ENCODE measurements at places on chromosomes 6 and 20.

DNA sequence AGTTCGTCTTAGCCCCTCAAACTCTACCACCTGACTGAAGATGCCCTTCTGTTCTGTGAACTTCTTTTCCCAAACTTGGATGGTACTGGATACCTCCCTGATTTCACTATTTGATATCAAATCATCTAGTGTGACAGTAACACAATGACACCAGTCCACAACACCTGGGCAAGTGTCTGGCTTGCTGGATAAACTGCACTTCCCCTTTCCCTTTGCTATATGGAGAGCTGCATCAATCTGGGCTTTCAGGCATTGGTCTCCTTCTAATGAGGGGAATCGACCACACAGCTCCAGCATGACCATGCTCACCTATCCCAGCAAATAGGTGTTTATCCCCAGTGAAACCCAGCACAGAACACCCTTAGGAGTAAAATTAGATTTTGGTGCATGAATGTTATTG is 3.1 kb downstream of the F13A1 start:
- DNase-seq, result no peak

GRCh38 chr6:147127587-147127986 is 76.6 kb upstream of the STXBP5 start:
- DNase-seq, result no peak

GRCh38 chr6:130982941-130983456 is 80.0 kb downstream of the EPB41L2 start:
- DNase-seq, result no peak

DNA sequence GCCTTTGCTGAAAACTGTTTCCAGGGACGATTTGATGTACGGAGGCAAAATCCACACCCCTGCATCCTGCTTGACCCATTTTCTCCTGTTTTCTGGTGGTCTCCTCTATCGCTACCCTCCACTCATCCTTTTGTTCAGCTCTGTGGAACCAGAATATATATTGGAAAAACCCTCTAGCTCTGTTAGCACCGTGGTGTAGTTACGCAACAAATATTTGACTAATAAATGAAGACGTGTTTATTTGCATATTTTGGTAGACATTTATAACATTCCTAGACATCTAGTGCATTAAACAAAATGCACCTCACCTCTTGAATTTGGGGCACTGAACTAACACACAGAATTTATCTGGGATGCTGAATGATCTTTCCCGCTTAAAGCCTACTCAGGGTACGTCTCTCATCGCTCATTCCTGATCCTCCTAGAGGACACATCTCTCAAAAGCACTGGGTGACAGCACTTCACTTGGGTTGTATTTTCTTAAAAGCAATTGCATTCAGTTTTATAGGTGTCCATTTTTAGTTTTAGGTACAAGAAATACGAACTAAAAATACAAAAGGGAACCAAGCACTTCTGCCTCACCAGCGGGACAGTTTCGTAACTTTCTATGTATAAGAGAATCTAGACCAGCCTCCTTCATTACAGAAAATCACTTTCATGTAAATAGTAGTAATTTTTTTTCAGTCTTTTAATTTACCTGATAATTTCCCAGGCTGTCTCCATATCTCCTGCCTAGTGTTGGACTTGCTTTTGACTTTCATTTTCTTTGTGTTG is 59.2 kb downstream of the SNRNP48 start:
- DNase-seq, result no peak

DNA sequence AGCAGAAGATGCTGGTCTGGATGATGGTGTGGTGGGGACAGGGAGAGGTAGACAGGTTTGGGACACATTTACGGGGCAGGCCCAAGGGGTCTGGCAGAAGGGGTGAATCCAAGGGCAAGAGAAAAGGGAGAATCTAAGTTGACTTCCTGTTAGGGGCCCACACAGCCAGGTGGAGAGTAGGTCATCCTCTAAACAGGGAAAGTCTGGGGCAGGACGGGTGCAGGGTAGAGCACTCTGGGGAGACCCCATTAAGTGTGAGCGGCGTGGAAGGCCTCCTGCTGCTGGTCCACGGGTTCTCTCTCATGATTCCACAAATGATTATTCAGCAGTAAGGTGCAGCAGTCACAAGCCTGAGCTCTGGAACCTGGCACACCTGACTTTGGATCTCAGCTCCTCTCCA is 2.7 kb downstream of the SRXN1 start:
- no peak for DNase-seq

DNA sequence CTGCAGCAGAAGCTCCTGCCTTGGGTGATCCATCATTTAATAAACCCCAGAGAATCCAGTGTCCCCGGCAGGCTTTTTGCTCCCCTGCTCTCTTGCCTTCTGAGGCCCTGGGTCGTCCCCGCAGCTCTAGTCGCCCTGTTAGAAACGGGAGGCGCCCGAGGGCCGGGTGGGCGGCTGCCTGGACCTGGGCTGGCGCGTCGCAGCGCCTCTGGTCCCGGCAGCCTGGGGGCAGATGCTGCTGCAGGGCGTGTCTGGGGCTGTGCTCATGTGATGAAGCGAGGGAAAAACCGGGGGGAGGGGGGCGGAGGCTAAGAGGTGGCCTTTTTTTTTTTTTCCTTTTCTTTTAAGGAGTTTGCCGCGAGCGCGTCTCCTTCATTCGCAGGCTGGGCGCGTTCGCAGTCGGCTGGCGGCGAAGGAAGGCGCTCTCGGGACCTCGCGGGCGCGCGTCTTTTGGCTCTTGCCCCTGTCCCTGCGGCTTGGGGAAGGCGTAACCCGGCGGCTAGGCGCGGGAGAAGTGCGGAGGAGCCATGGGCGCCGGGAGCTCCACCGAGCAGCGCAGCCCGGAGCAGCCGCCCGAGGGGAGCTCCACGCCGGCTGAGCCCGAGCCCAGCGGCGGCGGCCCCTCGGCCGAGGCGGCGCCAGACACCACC is 394 bp downstream of the AKAP12 start:
- DNase-seq, result no peak

DNA sequence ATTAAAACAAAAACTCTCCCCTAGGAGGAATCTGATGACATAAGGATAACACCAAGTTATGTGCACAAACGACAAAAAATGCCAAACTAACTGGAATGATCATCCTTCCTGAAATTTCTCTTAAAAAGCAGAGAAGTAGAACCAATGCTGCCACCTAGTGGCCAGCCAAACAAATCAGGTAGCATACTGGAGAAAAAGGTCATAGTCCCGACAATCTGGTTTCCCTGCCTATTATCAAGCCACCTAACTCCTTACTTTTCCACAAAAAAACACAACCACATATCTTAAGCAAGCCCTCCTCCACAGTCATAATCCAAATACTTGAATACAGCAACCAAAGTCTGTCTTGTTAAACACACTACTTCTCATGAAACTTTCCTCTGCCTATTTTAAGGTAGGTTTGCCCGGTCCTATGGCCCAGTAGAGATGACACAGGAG is 5.3 kb downstream of the OARD1 start:
- no peak for DNase-seq

DNA sequence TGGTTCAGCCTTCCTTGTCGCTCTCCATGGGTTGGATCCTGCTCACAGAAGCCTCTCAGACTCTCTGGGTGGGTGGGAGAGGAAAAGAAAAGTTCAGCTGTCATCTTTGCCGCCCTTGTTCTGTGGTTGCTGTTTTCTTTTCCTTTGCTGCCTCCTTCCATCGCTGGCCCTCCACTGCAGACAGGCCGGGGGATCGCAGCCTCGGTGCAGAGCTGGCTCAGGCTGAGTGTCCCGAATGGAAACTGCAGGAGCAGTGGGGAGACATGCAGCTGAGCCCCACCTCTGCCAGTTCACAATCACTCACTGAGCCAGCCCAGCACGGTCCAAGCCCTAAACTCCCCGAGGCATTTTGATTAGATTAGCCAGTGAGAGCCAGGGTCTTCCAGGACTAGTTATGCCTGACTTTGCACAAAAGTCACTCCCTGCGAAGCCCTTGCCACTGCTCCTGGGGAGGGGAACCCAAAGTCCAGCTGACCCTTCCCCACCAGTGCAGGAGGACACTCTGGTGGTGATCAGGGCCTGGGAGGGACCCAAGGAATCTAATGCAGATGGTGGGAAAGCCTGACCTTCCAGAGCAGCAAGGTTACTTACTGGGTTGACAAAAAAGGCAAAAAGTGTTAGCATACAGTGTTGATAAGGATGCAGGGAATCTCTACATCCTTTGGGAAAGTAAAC is 14.0 kb downstream of the NRN1 start:
- DNase-seq, result no peak

GRCh38 chr6:67687396-67687795 is 947.7 kb upstream of the ADGRB3 start:
- no peak for DNase-seq

- no peak for DNase-seq
Observed at GRCh38 chr20:14744723-14745122, 407.3 kb upstream of the FLRT3 start.

DNA sequence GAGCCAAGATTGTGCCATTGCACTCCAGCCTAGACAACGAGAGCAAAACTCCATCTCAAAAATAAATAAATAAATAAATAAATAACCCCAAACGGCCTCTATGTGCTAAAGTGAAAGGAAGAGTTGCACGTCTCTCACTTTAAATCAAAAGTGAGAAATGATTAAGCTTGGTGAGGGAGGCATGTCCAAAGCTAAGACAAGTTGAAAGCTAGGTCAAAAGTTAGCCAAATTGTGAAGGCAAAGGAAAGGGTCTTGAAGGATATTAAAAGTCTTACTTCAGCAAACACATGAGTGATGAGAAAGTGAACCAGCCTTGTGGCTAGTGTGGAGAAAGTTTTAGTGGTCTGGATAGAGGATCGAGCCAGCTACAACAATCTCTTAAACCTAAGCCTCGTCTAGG is 14.3 kb downstream of the ZBP1 start:
- DNase-seq, result no peak

DNA sequence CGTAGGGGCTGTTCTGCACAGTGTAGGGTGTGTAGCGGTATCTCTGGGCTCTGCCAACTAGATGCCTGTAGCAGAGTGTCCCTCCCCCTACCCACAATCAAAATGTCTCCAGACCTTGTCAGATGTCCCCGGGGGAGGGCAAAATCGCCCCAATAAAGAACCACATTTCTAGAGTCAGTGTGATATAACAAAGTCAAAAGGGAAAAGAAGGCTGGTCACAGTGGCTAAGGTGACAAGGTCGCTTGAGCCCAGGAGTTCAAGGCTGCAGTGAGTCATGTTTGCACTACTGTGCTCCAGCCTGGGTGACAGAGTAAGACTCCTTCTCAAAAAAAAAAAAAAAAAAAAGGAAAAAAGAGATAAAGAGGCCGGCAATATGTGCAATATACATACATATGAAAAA is 11.7 kb upstream of the CEP43 start:
- DNase-seq, result no peak

- DNase-seq, result no peak
Observed at GRCh38 chr6:36246506-36247268, 23.2 kb upstream of the PNPLA1 start.

DNA sequence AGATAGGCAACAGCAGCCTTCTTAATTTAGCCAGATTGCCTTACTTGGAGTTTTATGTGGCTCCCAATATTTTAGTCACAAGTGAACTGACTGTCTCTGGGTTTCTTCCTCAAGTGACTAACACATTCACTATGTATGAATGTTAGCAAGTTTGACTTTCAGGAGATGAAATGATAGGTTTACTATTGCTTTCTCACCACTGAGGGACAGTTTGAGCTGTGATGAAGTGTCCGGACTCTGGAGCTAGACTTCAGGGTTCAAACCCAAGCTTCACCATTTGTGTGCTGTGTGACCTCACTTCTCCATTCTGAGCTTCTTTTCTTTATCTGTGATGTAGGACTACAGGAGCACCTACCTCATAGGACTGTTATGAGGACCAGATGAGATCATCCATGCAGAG is 8.2 kb downstream of the DHX35 start:
- no peak for DNase-seq

- peak; percentile 12 for DNase-seq
Observed at GRCh38 chr6:157496534-157497095, 115.6 kb downstream of the ZDHHC14 start.

DNA sequence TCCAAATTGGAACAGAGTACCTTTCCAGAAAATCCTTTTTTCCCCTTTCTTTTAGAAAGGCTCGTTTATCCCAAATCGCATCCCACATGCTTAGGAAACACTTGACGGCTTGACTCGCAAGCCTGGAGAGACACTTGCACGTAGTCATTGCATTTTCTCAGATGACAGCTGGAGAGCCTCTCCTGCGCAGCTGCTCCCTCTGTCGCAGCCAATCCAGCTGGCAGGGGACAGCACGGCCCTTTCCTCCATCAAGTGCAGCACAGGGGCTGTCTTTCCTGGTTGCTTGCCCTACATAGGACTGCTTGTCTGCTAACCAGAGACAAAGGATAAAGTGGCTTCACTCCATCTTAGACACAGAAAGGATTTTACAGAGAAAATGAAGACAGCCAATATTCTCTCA is 77.6 kb upstream of the RGS17 start:
- no peak for DNase-seq

DNA sequence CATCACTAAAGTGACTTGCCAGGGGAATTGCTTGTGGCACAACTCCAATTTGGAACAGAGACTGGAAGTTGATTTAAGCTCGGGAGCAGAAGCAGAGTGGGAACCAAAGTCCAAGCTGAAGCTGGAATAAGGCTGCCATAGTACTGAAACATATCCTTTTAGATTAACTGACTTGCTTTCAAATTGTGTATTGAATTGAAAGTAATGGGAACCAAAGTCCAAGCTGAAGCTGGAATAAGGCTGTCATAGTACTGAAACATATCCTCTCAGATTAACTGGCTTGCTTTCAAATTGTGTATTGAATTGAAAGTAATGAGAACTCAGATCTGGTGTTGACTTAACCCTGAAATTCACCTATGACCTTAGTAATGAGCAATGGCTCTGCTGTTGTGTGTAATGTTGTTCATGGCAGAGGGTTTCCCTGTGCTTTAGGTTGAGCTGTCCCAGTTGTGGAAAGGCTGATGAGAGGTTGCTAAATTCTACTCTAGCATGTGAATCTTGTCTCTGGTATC is 40.2 kb downstream of the CENPW start:
- DNase-seq, result no peak

GRCh38 chr6:154460306-154461071 is 50.0 kb downstream of the CNKSR3 start:
- DNase-seq, result no peak

GRCh38 chr20:50121858-50122271 is 8.9 kb upstream of the UBE2V1 start:
- no peak for DNase-seq

- DNase-seq, result no peak
Observed at GRCh38 chr20:54062812-54063280, 7.5 kb downstream of the BCAS1 start.

GRCh38 chr6:133369773-133370272 is 128.7 kb downstream of the EYA4 start:
- DNase-seq, result no peak

GRCh38 chr20:37378420-37378784 is 32.5 kb downstream of the SRC start:
- DNase-seq, result no peak

- no peak for DNase-seq
Observed at GRCh38 chr6:13368079-13368730, 39.9 kb upstream of the TBC1D7 start.

Data from mesenteric fat pad (tissue), 1 donor.